ENCODE measurements at places on chromosomes 16 and 17.

- no peak for DNase-seq
Measured at GRCh38 chr16:17964196-17964595, 372.3 kb downstream of the NPIPA8 start.

DNA sequence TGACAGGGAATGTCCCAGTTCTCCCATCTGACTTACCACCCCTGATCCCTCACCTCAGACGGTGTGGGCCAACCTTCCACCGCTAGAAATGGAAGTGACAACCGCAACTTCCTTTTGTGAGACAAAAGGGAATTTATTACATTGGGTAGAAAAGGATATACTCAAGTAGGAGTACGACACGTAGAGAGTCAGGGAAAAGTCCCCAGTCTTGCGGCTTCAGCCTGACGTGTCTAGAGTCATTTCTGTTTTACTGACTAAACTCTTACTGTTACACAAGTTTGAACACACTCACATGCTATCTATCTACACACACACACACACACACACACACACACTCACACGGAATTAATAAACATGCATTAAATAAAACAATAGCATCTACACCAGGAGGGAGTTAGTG lies 178.9 kb downstream of the COPRS start:
- DNase-seq: no peak

- DNase-seq: no peak
Measured at GRCh38 chr16:82979406-82980111, 352.8 kb downstream of the CDH13 start.

GRCh38 chr17:56289321-56289720 lies 136.0 kb downstream of the ANKFN1 start:
- DNase-seq: no peak

DNA sequence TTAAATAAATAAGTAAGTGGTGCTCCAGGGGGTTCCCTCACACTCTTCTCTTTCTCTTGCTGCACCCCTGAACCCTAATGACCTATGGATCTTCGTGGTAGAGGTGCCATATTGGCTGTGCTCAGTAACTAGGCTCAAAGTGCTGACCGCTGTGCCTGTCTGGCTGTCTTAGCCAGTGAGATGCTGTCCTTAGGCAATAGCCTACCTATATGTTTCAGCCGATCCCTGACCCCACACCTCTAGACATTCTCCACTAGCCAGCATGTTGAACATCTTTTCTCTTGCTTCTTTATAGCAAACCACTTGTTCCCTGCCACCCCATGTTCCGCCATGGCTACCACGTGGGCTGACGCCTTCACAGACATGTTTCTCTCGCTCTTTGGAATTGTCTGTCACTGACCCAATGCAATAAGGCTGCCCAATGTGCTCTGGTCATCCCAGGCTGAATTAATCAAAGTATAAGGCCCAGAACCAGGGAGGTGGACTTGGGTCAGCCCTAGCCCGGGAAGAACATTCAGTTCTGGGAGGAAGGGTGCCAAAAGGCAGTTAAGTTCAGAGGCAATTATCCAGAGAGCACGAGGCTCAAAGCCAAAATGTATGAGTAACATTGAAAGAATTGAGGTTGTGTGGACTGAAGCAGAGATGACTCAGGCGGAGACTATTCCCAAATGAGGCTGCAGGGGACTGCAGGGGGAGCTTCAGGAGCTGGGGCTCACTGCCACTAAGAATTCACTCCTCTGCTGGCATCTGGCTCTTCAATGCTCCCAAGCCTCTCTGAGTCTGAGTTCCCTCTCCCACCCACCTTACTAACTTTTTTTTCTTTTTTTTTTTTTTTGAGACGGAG lies 28.7 kb upstream of the TNRC6A start:
- no peak for DNase-seq

DNA sequence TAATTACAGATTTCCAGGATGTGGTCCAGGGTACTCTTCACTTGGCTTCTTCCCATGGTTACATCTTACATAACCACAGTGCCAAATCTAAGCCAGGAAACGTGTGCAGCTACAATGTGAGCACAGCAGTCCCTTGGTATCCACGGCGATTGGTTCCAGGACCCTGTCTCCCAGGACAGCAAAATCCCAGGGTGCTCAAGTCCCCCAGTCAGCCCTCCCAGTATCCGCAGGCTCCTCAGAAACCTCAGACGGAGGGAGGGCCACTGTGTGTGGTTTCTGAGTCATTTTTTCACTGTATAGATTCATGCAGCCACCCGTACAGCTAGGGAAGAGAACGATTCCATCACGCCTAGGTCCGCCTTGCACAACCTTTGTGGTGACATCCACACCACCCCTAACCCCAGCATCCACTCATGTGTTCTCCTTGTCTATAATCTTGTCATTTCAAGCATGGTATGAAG lies 11.1 kb upstream of the ATP2C2 start:
- no peak for DNase-seq

DNA sequence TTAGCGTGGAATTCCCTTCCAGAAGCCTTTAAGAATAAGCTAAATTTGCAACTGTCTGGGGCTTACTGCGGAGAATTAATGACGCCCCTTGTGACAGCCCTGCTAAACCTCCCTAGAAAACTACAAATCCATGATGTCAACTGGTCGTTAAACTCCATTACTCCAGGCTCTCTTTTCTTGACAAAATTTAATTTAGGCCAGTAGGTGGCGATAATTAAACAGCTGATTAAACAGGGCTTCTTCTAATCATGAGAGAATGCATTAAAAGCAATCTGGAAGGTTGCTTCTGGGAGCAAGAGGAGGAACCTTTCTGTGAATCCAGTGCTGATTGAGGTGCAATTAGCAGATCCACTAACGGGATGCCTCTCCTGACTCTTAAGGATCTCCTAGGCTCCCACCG lies 8.1 kb upstream of the NLRP1 start:
- no peak for DNase-seq

- no peak for DNase-seq
Measured at GRCh38 chr16:89815639-89816348, 653 bp downstream of the FANCA start.

DNA sequence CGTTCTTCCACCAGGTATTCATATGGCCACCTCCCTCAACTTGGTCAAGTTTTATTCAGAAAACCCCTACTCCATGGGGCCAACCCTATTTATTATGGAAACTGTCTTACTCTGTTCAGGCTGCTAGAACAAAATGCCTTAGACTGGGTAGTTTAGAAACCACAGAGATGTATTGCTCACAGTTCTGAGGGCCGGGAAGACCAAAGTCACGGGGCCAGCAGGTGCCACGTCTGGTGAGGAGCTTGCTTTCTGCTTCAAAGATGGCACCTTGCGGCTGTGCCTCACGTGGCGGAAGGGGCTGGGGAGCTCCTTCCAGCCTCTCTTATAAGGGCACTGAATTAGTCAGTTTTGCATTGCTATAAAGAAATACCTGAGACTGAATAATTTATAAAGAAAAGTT lies 74.3 kb downstream of the AXIN2 start:
- no peak for DNase-seq

DNA sequence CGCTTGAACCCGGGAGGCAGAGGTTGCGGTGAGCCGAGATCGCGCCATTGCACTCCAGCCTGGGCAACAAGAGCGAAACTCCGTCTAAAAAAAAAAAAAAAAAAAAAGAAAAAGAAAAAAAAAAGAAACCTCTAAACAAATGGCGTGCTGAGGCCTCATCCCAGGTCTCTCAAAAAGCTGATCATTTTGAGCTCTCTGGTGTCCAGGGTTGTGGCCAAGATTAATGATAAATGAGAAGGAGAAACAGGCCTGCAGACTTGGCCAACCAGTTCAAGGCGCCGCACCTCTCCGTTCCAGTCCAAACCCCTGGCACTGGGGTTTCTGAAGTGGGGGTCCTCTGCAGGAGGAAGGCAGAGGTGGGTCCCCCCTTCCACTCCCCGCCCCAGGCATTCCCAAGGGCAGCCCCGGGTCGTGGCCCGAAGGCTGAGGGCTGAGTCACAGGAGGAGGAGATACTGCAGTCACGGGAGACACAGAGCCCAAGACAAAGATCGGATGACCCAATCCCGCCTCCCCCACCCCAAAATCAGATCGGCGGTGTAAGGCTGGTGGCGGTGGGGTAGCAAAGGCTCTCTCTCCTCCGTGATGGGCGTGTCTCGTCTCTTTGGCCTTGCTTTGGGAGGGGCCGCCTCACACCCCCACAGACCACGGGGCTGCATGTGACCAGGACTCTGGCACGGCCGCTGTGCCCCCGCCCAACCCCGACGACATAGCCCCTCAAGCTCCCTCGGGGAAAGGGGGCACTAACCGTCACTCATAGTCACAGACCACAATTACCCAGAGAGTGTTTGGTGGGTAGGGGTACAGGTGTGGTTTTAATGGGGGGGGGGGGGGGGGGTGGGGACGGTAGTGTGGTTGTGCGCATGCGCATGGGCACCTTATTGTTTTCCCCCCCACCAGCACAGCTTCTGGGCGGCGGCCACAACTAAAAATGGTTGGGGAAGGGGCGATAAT lies 1.1 kb downstream of the VAT1 start:
- no peak for DNase-seq

GRCh38 chr17:80032614-80033171 lies 3.0 kb downstream of the TBC1D16 start:
- DNase-seq: no peak

GRCh38 chr17:2872282-2872681 lies 76.0 kb downstream of the RAP1GAP2 start:
- no peak for DNase-seq

- DNase-seq: no peak
Measured at GRCh38 chr17:62014526-62014925, 50.6 kb downstream of the MED13 start.

- DNase-seq: peak; percentile 64
Measured at GRCh38 chr16:27446721-27447120, 44.7 kb downstream of the IL21R start.

DNA sequence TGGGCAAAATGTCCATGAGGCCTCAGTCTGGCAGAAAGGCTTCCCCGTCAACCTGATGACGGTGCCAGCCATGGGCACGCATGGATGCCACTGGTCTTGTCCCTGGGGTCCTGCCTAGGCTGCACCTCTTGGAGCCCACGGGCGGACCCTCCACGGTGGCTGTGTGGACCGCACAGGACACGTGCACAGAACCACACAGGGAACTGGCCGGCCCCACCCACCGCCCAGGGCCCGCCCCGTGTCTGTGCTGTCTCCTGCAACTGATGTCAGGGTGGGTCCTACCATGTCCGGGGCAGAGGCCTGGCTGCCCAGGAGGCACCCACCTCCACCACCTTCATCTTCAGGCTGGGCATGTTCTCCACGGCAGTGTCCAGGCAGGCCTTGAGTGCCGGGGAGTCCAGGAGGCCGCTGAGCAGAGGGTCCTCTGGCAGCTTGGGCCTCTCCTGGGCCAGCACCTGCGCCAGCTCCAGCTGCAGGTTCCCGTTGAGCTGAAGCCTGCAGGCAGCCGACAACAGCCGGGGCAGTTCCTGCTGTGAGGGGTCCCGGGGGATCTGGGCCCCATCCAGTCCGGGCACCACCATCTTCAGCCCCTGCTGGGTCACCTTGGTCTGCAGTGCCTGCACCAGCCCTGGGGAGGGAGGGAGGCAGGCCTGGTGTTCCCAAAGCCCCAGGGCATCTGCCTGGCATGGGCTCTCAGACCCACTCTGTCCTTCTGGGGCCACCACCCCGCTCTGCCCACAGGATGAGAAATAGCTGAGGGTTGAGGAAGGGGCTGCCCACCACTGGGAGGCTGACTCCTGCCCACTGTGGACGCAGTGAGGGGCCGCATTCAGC lies 11.9 kb downstream of the FASN start:
- DNase-seq: no peak

DNA sequence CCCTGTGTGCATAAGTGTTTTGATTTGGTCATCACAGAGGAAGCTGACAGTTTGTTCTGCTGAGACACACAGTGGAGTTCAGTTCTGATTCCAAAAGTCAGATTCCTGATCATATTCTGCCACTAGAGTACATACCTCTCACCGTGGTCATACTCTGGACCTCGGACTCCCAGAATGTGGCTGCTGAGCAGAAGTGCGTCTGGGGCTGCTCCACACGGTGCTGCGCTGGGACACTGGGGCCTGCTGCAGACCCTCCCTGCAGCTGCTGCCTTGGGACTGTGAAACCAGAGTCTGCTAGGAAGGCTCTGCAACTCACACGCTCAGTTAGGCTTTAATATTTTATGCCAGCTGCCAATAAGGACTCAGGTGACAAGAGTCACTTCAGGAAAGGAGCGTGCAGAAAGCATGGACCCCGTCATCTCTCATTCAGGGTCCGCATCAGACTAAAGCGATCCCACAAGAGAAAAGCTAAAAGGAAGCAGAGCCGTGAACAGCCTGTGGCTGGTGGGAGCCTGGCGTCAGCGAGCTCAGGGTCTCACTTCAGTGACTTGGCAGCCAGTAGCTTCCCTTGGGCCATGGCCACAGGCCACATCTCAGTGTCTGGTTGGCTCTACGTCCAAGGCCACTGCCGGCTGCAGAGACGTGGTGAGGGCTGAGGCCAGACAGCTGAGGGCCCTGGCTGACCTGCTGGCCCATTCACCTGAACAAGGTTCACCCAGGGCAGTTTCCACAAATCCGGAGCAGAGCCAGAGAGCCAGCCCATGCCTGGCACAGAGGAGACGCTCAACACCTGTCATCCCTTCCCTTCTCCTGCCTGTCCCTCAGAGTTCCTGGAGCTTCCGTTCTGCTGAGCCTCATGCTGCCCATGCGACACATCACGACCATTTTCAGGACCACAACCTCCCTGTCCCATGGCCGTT lies 24.7 kb upstream of the KIFC3 start:
- DNase-seq: no peak

- no peak for DNase-seq
Measured at GRCh38 chr17:39484178-39484577, 22.9 kb downstream of the CDK12 start.

- no peak for DNase-seq
Measured at GRCh38 chr17:33024688-33025486, 33.2 kb downstream of the SPACA3 start.

DNA sequence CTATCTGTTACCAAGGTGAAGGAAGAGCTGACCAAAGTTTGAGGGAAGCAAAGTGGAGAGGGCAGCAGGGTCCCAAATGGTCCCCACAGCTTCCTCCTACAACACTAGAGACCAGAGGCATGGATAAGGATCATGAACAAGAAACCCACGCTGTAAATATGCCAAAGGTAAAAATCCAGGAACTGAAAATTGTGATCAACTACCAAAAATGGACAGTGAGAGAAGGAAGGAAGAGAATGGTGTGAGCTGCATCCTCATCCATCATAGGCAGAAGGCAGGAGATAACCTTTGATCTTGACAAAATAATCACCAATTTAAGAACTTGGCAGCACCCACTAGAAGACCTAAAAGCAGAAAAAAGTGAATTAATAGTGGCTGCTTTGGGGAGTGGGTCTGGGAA lies 66.2 kb downstream of the CYTH1 start:
- DNase-seq: no peak

All from stimulated activated CD8-positive, alpha-beta memory T cell treated with anti-CD3 and anti-CD28 coated beads, Interleukin-4, amount 100 ng/mL, for 4 hours (primary cell).